ENCODE measurements at places on chromosomes 3 and 15.

- no peak for DNase-seq
Observed at GRCh38 chr15:78407608-78408354, 30.2 kb upstream of the IREB2 start.

GRCh38 chr3:122394173-122394572 lies 10.2 kb downstream of the FAM162A start:
- DNase-seq: no peak

GRCh38 chr3:10375296-10376053 lies 54.6 kb upstream of the SEC13 start:
- DNase-seq: no peak

DNA sequence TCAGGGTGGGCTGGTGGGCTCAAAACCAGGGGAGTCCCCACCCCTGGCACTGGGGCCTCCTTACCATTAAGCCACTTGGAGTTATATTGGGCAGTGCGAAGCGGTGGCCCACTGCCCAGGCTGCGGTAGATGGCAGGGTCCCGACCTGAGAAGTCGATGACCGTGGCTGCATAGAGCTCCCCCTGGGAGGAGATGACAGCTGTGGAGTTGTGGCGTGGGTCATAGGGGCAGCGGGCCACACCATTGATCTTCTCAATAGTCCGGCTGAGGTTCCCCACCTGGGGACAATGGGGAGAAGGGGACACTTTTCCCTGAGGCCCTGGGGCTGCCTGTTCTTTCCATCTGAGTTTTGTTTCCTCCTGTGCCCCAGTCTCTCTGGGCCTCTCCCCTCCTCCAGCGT lies 99.8 kb downstream of the SEMA5B start:
- no peak for DNase-seq

DNA sequence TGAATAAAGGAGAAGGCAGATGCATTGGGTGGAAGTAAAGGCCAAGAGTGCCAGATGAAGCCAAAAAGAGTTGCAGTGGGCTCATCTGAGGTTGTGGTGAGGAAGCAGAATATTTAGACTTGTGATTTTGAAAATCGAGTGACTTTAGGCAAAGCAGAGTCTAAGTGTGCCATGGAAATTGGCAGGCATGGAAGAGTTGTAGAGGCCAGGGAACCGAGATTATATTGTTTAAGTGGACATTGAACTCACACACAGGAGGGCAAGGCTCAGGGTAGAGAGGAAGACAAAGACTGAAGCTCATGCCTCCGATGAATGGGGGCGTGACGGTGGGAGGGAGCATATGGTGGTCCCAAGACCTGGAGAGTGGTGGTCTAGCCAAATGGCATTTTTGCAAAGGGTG lies 347.5 kb downstream of the EPHB1 start:
- DNase-seq: no peak

GRCh38 chr3:16089521-16089920 lies 85.0 kb upstream of the GALNT15 start:
- DNase-seq: no peak

GRCh38 chr3:186519021-186519658 lies 25.0 kb downstream of the CRYGS start:
- DNase-seq: no peak

DNA sequence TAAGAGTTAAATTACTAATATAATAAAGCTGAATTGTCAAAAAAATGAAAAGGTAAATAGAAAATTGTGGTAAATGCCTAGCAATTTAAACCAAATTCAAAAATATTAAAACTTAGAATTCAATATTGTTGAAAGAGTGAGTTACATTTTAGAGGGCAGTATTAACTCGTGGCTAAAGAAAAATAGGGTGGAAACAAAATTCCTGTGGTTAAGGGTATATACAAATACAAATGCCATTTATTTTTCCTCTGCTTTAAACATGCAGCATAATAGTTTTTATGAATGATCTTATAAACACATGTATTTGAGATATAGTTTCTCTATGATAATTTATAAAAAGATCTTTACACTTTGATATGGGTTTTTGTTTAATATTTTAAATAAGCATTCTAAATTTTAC lies 79.0 kb downstream of the NEDD4 start:
- no peak for DNase-seq

All from keratinocyte (primary cell).